ENCODE measurements at places on chromosomes 3 and 15.

DNA sequence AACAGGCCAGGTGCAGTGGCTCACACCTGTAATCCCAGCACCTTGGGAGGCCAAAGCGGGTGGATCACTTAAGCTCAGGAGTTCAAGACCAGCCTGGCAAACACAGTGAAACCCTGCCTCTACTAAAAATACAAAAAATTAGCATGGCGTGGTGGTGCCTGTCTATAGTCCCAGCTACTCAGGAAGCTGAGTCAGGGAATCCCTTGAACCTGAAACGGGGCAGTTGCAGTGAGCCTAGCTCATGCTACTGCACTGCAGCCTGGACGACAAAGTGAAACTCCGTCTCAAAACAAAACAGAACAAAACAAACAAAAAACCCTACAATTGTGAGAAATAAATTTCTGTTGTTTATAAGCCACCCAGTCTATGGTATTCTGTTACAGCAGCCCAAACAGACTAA, 94.7 kb downstream of the PIK3CB start:
- peaks cover 16% of the 10 kb centered on the region for H3K36me3 ChIP-seq
- no peak for DNase-seq
- no peaks in the 10 kb centered on the region for H3K27me3 ChIP-seq
- H3K4me3 ChIP-seq = no peak overlapping the region
- H3K27ac ChIP-seq = no peak overlapping the region

DNA sequence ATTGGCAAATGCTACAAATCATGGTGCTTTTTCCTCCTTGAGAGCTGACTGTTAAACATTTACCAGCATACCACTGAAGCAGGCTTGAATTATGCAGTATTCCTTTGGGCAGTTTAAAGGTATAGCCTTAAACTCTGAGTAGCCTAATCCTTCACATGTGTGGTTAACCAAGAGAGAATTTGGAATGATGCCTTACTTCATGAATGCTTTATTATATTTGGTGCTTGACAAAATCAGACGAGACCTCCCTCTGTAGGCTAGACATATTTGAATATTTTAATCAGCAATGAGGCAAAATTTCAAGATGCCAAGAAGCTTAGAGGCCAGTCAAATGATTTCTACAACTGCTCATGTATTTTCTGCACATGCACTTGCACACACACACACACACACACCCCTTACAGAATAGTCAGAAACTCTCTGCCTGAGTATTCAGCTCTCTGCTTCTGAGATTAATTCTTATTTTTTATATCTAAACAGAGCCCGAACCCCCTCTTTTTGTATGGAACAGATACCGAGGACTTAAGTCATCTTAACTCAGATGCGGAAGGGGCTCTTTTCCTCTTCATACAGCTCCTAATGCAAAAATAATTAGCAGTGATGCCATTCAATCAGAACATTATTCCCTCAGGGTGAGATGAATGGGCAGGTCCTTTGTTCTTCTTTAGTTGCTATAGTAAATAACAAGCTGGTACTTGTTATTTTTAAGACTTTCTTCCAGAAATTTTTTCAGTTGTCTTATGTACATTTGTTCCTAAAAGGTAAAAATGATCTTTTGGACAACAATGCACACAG, 195.5 kb upstream of the TMC3 start:
- H3K4me3 ChIP-seq = no peak overlapping the region
- H3K36me3 ChIP-seq = no peaks in the 10 kb centered on the region
- H3K27ac ChIP-seq = no peak overlapping the region

DNA sequence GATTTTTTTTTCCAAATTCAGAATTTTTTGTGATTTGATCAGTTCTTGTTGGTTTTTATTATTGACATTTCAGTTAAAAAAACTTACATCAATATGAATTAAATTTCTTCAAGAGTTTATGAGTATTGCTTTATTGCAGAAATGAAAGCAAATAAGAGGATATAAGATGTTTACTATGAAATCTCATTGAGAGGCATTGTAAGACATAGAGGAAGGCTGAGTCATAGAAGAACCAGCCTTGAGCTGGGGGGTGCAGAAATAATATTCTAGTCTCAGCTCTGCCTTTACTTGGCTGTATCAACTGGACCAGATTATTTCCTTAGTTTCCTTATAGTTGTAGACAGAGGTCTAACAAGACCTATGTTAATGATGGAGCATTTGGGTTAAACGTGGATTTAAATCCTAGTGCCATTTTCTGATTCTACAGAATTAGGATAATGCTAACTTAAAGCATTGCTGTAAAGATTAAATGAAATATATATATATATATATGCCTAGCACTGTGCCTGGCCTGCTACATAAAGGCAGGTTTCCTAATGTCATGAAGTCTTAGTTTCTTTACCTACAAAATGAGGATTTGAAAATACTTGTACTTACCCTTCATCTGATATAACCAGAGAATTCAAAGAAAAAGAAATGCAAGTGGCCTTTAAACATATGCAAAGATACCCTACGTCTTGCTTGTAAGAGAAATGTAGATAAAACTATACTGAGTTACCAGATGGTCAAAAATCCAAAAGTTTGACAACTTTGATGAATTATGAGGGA, 7.3 kb downstream of the FAM98B start:
- no peaks in the 10 kb centered on the region for H3K27me3 ChIP-seq
- DNase-seq = no peak
- no peaks in the 10 kb centered on the region for H3K4me1 ChIP-seq

- H3K4me1 ChIP-seq = peaks cover 11% of the 10 kb centered on the region
- no peaks in the 10 kb centered on the region for H3K36me3 ChIP-seq
- no peak for DNase-seq
- H3K27me3 ChIP-seq = peaks cover 3% of the 10 kb centered on the region
Measured at GRCh38 chr3:143436231-143436930, 316.8 kb downstream of the CHST2 start.

GRCh38 chr15:49696433-49696832, 75.6 kb downstream of the DTWD1 start:
- H3K4me3 ChIP-seq = no peak overlapping the region
- no peak for DNase-seq
- H3K36me3 ChIP-seq = no peaks in the 10 kb centered on the region
- H3K27ac ChIP-seq = no peak overlapping the region
- H3K4me1 ChIP-seq = peaks cover 3% of the 10 kb centered on the region
- H3K27me3 ChIP-seq = peaks cover 2% of the 10 kb centered on the region

DNA sequence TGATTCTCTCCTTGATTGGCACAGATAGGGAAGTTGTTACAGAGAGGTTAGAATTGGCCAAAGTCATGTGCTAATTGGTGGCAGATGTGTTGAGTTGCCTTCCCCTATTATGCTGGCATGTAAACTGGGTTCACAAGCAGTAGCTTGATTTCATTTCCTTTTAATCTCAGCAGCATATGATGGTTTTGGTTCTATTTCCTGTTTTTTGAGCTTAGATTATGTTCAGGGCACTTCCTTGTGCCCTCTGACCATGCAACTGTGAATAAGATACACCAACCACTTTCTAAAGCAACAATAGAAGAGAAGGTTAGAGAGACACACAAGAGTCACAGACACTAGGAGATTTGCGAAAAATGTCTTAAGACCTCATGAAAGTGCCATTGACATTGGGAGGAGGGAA, 16.5 kb downstream of the HPS3 start:
- no peak for DNase-seq
- H3K4me3 ChIP-seq = no peak overlapping the region
- H3K4me1 ChIP-seq = no peaks in the 10 kb centered on the region
- no peak overlapping the region for H3K27ac ChIP-seq

- no peak overlapping the region for H3K4me3 ChIP-seq
- DNase-seq = no peak
Measured at GRCh38 chr3:35785234-35785888, 146.0 kb downstream of the ARPP21 start.

DNA sequence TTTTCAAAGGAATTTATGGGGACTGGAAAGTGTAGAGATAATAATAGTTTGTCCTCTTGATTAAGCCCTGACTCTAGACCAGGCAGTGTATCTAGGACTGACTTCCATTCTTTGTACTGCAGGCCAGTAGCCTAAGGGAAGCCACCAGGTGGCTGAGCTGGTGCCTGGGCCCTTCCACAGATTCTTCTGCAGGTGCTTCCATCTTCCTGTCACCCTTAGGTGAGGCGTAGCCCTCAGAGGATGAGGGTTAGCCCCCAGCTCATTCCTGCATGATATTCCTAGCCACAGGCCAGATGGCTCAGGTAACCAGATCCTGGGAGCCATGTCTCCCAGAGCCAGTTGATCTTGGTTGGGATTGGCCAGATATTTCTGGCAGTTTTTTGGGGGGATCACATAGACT, 169.0 kb upstream of the IL12A start:
- H3K4me3 ChIP-seq = no peak overlapping the region

DNA sequence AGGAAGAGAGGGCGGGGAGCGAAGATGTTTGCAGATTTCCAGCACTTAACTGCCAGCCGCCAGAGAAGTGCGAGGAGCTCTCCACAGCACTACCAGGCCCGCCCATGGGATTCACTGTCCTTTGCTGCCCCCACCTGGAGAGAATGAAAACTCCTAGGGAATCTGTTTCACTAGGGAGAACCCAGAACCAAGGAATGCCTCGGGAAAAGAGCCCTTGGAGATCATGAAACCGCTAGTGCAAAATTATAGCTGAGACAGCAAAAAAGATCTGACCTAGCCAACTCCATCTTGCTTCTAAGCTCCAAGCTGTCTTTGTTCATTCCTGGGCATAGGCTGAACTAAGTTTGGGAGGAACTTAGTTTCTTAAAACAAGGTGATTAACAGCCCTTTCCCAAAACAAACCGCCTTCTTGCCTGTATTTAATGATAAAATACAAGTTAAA, 82.6 kb upstream of the GCNT3 start:
- no peak overlapping the region for H3K27ac ChIP-seq
- H3K4me1 ChIP-seq = no peaks in the 10 kb centered on the region
- peak; percentile 67 for DNase-seq
- H3K4me3 ChIP-seq = no peak overlapping the region
- peaks cover 15% of the 10 kb centered on the region for H3K27me3 ChIP-seq

GRCh38 chr3:94626573-94626972, 563.7 kb downstream of the NSUN3 start:
- H3K36me3 ChIP-seq = no peaks in the 10 kb centered on the region
- peaks cover 2% of the 10 kb centered on the region for H3K27me3 ChIP-seq
- no peaks in the 10 kb centered on the region for H3K4me1 ChIP-seq
- H3K4me3 ChIP-seq = no peak overlapping the region
- no peak for DNase-seq

DNA sequence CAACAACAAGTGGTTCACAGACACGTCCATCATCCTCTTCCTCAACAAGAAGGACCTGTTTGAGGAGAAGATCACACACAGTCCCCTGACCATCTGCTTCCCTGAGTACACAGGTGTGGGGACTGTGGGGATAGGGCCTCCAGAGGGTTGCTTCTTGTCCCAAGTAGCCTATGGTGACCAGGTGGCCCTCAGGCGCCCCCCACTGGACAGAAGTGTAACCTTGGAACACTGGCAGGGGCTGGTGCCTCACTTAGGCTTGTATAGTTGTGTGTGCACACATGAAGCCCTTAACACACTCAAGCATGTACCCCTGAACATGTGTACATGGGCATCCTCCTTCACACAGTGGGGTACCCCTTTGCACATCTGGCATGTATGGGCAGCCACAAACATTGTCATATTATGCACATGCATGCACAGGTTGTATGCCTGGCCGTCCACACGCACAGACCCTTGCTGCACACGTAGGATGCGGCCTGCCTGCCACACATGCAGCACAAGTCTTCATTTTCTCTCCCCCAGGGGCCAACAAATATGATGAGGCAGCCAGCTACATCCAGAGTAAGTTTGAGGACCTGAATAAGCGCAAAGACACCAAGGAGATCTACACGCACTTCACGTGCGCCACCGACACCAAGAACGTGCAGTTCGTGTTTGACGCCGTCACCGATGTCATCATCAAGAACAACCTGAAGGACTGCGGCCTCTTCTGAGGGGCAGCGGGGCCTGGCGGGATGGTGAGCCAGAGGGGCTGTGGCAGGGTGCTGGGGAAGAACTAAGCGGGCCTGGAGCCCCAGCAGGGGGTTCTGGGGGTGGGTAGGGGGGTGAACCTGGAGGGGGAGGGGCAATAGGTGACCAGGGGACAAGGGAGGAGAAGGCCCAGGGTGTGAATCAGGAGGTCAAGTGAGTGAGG, 11.7 kb upstream of the SEMA3B start:
- H3K4me3 ChIP-seq = no peak overlapping the region
- peak overlapping the region; percentile 76 for H3K27ac ChIP-seq
- H3K27me3 ChIP-seq = no peaks in the 10 kb centered on the region
- DNase-seq = no peak
- peaks cover 13% of the 10 kb centered on the region for H3K36me3 ChIP-seq

DNA sequence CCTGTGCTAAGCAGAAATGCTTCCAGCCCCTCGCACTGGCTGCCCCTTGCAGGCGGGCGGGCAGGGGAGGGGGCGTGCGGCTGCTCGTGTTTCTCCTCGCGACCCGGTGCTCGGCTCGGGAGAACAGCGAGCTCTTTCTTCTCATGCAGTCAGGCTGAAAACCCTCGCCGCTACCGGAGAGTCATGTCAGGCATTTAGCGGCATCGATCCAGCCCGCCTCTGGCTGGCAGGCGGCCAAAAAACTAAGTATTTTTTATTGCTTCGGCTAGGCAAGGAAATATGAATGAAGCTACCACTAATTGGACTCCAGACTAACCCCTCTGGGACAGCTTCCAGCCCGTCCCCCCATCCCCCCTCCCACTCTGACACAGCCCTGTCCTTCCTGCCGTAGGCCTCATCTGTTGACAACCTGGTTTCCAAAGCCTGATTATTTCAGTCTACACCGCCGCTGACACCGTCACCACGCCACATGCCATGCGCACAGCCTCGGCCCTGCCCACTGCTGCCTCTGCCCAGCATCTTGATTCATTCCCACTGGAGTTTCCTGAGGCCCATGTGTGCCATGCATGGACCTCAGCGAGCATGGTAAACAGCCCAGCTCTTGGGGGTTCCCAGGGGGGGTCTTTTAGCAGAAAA, 35.3 kb downstream of the TLE3 start:
- H3K4me3 ChIP-seq = peak overlapping the region; percentile 31
- peak overlapping the region; percentile 74 for H3K27ac ChIP-seq
- peak; percentile 86 for DNase-seq
- peaks cover 52% of the 10 kb centered on the region for H3K36me3 ChIP-seq

All from mesothelial cell of epicardium (in vitro differentiated cells).